NCI-H1930 (cell line): ENCODE measurements at places on chromosomes 2 and 18.
A peak's percentile ranks its signal among the peaks of the same experiment; 100 is the strongest.

- DNase-seq: no peak
Measured at GRCh38 chr2:113054066-113054465, 1.4 kb upstream of the IL36B start.

GRCh38 chr2:147173189-147173581, 671.6 kb upstream of the ACVR2A start:
- DNase-seq: no peak

GRCh38 chr18:3410273-3410672, 39.7 kb upstream of the TGIF1 start:
- DNase-seq: no peak

DNA sequence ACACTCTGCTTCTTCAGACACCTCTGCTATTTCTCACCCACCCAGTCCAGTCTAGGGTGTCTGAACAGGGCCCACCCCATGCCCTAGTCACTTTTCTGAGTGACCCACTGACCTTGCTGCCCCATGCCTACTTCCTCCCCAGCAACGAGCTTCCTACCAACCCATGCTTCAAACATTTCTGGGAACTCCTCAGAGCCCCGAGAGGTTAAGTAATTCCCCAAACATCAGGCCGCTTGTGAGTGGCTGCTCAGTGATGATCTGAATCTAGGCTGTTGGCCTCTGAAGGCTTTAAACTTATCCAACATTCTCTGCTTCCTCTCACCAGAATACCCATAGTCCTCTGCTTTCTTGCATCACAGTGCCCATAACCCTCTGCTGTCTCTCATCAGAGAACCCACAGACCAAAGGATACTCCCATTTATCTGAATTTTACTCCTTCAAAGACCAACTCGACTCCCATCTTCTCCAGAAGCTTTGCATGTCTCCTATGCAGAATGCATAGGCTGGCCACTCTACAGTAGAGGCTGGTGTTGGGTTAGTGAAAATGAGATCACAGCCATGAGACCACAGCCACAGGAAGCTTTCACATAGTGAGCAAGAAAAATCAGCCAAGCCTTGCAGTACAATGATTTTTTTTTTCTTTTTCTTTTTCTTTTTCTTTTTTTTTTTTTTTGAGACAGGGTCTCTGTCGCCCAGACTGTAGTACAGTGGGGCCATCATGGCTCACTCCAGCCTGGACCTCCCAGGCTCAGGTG, 309.5 kb upstream of the LYPD1 start:
- no peak for DNase-seq

DNA sequence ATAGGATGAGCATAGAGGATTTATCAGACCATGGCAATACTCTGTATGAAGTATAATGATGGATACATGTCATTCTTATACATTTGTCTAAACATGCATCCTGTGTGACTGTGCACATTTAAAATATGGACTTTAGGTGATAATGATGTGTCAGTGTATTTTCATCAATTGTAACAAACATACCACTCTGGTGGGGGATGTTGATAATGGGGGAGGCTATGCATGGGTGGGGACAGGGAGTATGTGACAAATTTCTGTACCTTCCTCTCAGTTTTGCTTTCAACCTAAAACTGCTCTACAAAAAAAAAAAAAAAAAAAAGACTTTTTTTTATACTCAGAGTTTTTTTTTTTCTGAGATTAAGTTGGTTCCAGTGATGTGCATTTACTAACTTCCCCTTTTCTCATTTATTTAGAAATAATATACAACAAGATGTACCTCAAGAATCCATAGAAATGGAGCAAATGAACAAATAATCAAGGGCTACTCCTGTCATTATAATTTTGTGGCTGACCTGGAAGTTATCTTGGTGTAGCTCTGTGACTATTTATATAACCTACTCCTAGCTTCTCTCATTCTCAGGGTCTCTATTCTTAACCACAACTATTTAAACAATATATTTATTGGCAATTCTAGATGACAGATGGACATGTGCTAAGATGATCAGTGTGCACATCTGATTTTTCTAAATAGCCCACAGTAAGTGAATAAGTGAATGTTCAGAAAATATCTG, 108.9 kb upstream of the ITGA4 start:
- no peak for DNase-seq

DNA sequence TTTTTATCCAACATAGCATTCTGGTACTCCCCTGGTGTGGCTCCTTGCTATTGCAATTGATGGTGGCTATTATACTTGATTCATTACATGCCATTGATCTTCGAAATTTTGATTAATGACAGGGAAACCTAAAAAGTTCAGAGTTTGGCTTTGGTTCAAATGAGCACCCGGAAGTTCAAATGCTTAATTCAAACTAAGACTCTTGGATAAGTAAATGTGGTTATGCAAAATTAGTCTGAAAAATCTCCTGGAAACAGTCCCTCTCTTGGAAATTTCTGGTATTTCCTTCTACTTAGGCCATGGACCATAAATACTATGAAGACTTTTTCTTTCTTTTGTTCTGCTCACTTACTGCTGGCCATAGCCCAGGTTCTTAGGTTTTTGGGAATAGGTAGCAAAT, 65.3 kb upstream of the SMIM21 start:
- no peak for DNase-seq

- no peak for DNase-seq
Measured at GRCh38 chr2:188395903-188396689, 104.4 kb downstream of the GULP1 start.

DNA sequence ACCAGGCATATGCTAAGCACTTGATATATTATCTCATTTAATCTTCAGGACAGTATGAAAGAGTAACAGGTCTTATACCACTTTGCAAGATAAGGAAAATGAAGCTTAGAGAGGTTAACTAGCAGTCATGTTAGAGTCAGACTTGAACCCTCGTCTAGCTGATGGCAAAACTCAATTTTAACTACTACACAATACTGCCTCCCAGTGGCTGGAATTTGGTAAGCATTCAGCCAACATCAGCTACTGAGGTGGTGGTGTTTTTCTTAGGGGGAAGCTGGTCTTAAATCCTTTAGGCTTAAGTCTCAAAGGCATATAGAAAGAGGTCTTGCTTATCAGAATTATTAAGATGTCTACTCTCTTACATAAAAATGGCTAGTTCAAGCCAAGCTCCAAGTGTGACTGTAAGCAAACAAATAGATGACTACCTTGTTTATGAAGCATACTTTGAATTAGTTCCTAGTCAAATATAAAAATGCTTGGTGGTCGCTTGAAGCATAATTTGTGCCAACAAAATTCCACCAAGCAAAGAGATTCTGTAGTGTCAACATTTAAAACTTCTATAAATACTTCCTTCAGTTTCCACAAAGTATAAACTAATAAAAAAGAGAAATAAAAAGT, 325.4 kb upstream of the FIGN start:
- peak; percentile 4 for DNase-seq

DNA sequence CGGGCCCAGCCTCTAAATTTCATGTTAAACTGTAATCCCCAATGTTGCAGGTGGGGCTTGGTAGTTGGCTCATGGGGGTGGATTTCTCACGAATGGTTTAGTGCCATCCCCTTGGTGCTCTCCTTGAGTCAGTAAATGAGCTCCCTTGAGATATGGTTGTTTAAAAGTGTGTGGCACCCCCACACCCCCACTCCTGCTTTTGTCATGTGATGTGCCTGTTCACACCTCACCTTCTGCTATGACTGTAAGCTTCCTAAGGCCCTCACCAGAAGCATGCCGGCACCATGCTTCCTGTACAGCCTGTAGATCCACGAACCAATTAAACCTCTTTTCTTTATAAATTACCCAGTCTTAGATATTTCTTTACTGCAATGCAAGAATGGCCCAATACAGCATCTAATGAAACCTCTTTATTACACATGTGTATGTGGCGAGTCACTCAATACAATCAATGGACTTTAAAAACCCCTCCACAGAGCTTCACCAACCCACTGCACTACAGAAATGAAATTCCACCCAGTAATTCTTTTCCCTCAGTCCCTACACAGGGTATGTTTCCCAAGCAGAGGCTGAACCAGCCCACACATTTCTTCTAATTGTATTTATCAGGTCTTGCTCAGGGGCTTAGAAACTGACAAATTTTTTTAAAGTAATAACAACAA, 47.3 kb downstream of the WDFY1 start:
- DNase-seq: no peak

DNA sequence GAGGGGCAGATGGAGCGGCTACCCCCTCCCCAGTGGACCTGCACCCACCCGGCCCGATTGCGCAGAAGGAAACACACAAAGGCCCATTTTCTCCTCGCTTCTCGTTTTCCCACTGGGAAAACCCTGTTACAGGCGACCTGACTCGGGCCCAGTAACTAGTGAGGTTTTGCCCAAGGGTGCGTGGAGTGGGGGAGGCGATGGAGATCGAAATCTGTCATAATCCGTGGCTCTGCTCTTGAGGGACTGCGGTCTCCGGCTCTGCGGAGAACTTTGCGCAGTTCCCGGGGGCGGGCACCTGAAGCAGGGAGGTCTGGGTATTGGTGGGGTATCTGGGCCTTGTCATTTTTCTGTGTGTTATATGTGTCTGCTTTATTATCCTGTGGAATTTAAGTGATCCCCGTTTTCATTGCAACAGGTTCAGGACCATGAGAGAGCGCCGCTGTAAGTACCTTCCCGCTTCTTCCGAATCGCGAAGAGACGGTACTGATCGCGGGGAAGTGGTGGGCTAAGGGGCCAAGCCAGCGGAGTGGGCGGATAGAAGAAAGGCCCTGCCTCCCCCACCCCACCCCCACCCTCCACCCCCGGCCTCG, 4.0 kb upstream of the HOXD4 start:
- no peak for DNase-seq

GRCh38 chr2:19769513-19769912, 132.3 kb downstream of the TTC32 start:
- DNase-seq: no peak

DNA sequence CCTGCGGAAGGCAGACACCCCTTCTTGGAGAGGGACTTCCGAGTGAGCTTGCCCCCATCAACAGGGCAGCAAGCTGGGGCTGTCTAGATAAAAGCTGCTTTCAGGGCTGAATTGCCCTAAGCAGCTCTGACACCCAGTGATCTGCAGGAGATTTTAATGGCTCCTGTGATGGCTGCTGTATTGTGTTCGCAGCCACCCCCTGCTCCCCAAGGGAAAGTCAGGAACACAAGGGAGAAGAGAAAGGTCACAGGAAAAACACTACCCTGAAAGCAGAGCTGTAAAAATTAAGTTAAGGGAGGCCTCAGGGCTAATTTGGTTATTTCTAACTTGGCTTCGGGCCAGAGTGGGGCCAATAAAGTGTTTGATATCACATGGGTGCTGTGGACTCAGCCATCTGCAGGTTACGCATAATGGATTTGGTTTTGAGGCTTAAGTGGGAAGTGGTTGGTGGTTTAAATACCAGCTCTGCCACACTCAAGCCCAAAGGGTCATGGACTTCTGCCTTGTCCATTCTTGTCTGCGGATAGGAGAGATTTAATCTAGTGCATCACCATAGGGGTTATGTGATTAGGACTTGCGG, 147.6 kb downstream of the CLIP4 start:
- no peak for DNase-seq

DNA sequence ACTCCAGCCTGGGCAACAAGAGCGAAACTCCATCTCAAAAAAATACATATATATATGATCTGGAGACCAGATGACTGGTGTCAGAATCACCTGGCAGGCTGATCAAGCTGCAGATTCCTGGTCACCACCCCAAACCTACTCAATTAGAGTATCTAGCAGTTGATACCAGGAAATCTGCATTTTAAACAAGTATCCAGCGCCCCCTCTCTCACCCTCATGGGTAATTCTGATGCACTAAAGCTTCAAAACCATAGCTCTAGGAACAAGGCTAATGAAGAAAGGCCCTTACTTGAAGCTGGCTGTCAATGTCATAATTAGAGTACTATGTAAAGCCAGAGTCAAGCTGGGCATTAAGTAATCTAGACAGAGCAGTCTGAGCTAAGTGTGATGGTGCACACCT, 25.0 kb upstream of the PCBP1 start:
- no peak for DNase-seq

DNA sequence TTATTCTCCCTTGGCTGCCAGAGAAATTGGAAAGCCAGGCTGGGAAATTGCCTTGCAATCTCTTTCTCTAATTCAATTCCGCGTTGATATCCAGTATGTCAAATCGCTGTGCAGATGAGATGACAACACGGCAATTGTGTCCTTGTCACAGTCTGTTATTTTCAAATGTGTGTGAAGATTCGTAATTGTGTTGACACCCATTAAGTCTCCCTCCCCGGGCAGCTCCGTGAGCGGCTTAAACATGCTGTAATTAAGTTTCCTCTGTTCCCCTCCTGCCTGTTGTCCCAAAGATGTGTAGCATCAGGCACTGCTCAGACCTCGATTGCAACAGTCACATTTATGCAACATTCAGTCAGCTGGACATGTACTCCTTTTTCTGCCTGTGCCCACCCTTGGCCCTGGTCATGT, 209.5 kb downstream of the LPIN1 start:
- DNase-seq: no peak

DNA sequence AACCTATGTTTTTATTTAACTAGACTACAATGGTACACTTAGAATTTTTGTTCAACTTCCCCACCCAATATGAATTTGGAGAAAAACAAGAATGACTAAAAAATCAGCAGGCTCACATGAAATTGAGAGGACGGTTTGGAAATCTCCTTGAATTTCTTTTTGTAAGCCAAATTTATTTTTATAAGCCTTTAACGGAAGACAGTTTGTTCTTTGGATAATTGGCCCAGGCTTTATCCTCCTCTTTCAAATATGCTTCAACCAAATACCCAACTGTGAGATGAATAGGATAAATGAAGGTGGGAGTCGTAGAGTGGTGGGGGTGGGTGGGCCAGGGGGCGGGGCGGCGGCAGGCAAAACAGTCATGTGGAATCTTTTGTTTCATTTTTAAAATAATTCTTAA, 60.6 kb downstream of the FMNL2 start:
- DNase-seq: no peak

GRCh38 chr2:234978466-234979203, 26.8 kb downstream of the SH3BP4 start:
- DNase-seq: no peak

GRCh38 chr2:128260239-128261138, 58.2 kb downstream of the HS6ST1 start:
- DNase-seq: no peak

DNA sequence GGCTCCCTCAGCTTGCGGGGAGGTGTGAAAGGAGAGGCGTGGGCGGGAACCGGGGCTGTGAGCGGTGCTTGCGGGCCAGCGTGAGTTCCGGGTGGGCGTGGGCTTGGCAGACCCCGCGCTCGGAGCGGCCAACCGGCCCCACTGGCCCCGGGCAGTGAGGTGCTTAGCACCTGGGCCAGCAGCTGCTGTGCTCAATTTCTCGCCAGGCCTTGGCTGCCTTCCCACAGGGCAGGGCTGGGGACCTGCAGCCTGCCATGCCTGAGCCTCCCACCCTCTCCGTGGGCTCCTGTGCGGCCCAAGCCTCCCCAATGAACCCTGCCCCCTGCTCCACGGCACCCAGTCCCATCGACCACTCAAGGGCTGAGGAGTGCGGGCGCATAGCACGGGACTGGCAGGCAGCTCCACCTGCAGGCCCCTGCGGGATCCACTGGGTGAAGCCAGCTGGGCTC, 48.2 kb downstream of the RNF138 start:
- no peak for DNase-seq
